ENCODE measurements at places on chromosomes 6 and 20.

DNA sequence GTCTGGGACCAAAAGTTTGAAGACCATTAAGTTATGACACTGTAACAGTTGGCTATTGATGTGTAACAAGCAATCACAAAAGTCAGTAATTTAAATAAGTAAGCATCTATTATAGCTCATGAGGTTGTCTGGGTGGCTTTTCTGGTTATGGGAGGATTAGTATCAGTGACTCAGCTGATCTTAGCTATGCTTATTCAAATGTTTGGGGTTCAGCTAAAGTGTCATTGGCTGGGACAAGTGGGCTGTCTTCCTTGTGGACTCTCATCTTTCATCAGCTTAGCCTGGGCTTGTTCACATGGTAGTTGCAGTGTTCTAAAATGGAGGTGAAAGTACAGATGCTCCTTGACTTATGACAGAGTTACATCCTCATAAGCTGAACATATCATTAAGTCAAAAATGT lies 74.6 kb upstream of the LAMP5 start:
- no peak for DNase-seq

DNA sequence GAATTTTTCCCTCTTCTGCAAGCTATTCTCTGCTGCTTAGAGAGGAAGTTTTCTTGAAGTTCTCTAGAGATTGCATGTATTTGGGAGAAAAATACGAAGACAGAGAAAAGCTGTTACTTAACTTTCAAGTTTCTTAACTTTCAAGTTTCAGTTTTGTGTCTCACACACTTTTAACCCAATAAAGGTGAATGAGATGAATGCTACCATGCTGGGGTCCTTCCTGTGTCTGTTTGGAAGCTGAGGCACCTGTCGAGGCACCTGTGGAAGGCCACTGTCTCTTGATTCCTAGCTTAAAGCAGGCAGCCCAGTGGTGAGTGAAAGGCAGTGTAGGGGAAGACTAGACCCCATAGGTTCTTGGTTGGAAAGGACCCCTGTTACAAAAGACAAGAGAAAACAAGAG lies 372.8 kb upstream of the JARID2 start:
- no peak for DNase-seq

GRCh38 chr20:2807019-2807418 lies 6.6 kb upstream of the CPXM1 start:
- DNase-seq: peak; percentile 9

GRCh38 chr6:62711750-62712149 lies 425.7 kb upstream of the KHDRBS2 start:
- DNase-seq: no peak

DNA sequence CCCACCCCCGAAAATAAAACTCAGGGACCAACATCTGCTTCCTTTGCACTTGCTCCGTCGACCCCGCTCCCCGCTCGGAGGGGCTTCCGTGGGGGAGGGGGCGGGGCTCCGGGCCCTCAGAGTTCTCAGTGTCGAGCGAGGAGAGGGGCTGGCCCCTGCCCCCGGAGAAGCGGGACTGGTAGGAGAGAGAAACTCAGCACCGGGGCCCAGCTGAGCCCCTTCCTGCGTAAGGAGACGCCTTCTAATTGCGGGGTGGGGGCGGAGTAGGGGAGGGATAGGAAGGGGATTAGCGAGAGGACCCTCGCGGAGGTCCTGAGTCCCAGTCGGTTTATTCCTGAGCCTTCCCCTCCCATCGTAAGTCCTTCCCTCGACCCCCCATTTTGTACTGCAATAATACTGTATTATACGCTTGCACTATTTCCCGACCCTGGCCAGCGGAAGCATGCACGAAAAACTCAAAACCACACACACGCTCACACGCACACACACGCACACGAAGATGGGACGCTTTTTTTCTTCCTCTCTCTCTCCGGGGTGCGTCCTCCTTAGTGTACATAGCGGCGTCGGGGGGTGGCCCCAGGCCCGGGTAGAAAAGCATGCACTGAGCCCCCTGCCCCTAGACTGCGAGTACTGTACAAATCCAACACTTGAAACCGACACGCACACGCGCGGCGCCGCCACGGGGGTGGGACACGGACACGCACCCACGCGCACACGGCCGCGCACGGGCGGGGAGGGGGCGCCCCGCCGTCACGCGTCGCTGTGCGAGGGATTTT lies 22.1 kb upstream of the SLC22A7 start:
- DNase-seq: peak; percentile 53

- DNase-seq: no peak
Observed at GRCh38 chr6:90217506-90218127, 79.0 kb downstream of the BACH2 start.

GRCh38 chr6:51167468-51167867 lies 348.8 kb downstream of the TFAP2B start:
- DNase-seq: no peak

DNA sequence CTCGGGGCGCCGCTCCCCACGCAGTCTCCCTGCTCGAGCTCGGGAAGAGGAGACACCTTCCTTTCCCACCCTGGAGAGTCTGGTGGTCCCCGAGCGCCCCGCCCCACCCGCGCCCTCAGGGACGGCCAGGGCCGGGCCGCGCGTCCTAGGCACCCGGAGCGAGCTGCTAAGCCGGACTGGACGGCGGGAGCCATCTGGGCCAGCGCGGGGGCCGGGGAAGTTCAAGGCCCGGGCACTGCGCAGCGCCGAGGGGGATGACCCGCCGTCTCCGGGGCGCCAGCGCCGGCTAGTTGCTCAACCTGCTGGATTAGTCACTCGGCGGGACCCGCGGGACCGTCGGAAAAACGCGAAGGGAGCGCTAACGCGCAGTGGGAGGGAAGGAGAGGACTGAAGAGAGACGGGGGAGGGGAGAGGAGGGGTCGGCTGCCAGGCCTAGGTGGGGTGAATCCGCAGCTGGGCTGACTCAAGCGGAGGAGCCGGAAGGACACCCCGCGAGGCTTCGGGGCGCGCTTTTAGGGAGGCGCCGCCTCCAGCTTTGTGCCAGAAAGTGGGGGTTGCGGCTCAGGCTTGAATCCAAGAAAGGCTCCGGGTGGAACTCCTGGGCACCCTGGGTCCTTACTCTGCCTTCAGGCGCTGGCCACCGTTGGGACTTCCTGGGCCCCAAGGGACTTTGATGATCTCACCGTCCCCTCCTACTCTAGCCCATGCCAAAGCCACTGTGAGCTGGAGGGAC lies 75.7 kb upstream of the FOXP4 start:
- DNase-seq: no peak

- peak; percentile 8 for DNase-seq
Observed at GRCh38 chr20:24971376-24972101, 21.0 kb downstream of the APMAP start.

DNA sequence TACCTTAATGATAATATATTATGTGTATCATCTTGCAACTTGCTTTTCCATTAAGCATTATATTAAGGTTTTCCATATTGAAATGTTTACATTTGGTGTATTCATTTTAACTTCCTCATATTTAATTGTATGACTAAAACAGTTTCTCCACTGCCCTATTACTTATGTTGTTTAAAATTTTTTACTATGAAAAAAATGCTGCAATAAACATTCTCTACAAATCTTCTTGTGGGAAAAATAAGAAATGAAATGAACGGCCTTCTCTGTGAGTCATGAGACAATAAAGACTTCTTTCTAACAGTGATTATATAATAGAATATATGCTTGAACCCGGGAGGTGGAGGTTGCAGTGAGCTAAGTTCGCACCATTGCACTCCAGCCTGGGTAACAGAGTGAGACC lies 25.5 kb downstream of the FASTKD5 start:
- no peak for DNase-seq

DNA sequence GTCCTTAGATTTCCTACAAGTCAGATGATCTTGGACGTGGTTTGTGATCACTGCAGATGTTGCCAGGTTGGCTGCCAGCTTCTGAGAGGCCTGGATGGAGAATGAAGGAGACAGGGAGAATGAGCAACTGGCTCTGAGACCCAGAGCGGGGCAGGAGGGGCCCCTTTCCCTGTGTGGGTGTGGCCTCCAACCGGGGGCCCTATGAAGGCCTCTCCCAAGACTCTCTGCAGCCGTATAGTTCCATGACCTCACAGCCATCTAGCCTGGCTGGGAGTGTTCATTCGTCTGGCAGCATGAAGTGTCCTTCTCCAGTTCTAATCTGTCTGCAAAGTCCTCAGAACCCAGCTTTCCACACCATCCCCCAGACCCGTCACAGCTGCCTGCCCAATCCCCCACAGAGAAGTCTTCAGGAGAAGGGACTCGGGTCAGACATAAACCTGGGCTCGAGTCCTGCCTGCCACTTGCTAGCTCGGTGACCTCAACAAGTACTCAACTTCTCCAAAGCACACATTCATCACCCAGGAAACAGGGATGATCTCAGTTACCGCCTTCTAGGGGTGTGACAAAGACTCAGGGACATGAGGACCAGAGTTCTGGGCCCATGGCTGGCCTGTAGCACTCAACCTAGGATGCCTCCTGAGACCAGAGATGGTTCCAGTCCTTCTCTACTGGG lies 122.6 kb downstream of the EDN3 start:
- DNase-seq: no peak

GRCh38 chr6:20605581-20605980 lies 71.3 kb downstream of the CDKAL1 start:
- no peak for DNase-seq

GRCh38 chr20:58965270-58966064 lies 15.6 kb upstream of the NELFCD start:
- no peak for DNase-seq

- DNase-seq: no peak
Observed at GRCh38 chr6:53023323-53023722, 28.2 kb upstream of the GSTA4 start.

All from activated CD4-positive, alpha-beta memory T cell treated with anti-CD3 and anti-CD28 coated beads, Interleukin-2, amount 10 ng/mL, durations not matched to agents 7 days and 5 days (primary cell).